ENCODE measurements at places on chromosomes 5 and 9.

- no peak for DNase-seq
Measured at GRCh38 chr9:130824643-130825350, 10.3 kb upstream of the ABL1 start.

- no peak for DNase-seq
Measured at GRCh38 chr5:2660315-2660714, 91.2 kb downstream of the IRX2 start.

DNA sequence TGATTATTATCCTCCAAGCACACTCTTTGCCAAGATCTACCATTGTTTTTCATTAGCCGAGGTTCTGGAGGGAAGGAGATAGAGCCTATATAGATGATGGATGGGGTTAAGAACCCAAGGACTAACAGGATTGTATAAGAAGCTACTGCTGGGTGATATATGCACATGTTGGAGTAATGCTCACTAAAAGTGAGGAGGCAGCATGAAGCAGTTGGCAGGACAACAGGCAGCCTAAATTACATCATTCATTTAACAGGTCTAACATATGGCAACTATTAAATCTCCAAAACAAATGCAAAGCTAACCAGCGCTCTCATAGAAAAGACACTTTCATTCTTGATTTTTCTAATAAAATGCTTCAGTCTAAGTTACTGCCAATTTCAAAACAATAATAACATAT lies 293.2 kb downstream of the EPB41L4A start:
- no peak for DNase-seq

- no peak for DNase-seq
Measured at GRCh38 chr9:78707080-78707479, 410.2 kb downstream of the PSAT1 start.

DNA sequence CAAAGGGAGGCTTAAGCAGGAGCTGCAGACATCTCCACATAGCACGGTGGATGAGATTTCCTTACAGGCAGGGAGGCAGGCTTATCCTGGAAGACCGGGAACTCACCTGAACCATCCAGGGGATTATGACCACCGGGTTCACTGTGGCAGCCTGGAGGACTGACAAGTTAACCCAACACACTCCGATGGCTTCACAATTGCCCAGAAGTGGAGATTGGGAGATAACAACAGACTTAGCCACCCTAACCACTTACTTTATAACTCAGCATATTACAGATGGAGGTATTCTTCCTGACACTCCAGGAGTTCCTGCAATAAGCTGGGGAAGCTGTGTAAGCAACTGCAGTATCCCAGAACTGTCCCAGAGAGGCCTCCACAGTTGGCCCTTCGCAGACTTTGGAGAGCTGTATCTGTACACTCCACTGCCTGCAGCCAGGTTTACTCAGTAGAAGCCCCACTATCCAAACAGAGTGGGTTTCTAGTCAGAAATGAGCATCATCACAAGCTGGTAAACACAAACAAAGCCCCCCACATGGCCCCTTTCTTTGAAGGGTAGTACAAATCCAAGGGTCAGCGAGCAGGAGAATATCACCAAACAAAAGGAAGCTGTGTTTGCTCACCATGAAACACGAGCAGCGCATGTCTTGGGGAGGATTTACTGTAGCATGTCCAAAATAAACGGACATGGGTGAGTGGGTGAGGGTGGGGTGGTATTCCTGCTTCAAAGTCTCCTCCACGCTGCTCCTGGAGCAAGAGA lies 462.2 kb downstream of the RASEF start:
- DNase-seq = no peak
